ENCODE measurements at places on chromosomes 1 and 21.

GRCh38 chr1:201119206-201120197, 7.3 kb upstream of the CACNA1S start:
- peak; percentile 82 for DNase-seq

DNA sequence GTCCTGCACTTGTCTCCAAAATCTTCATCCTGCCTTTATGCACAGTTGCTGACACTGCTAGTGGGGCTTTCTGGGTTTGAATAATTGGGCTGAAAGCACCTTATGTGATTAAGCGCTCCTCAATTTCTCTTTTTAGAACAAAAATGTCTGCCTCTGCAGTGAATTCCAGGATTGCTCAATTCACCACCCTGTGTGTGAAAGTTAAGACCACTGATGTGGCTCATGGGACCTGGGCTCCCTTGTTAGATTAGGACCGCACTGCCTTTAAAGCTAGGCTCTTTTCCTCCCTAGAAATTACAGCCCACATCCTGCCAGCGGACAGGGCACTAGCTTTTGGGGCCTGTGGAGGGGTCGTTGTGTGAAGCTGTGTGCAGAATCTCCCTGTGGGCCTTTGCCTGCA, 18.8 kb downstream of the KIAA1614 start:
- no peak for DNase-seq

DNA sequence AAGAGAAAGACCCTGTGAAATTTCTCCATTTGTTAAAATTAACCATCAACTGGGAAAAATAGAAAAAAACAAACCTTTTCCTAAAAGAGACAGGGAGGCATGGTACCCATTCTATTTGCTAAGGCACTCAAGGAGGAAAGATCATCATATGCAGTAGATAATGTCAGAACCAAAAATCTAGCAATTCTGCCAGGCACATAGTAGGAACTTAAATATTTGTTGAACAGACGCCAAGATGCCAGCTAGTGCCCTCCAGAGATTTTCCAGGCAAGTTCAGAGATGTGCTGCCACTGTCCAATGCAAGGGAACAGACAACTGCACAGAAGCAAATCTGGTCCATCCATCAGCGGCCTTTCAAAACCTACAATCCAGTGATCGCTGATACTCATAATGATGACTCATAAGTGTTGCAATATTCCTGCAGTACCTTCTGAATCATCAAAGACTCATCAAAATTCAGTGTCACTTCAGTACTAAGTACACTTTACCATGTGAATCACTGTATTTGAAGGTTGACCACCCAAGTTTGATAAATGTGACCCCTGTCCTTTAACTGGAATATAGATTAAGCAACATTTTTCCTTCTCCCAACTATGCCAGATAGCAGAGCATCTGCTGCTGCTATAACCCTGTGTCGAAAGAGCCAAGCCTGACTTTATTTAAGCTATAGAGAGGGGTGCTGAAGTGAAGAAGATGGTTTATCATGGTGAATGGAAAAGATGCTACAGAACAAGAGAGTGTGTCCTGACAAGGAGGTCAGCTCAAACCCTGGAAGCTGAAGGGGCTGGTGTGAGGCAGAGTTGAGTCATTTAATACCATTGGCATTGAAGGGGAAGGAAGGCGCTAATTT, 99.1 kb downstream of the MT1HL1 start:
- peak; percentile 45 for DNase-seq

- DNase-seq = no peak
These were observed 399.2 kb downstream of the PTBP2 start for GRCh38 chr1:97120806-97121205.

GRCh38 chr1:31421371-31422040, 8.5 kb downstream of the SERINC2 start:
- DNase-seq = no peak

- DNase-seq = no peak
These were observed 40.3 kb upstream of the EDARADD start for GRCh38 chr1:236353813-236354212.

- DNase-seq = no peak
These were observed at the start of gene C1QA for GRCh38 chr1:22636353-22636752. C1QA (plus strand) TSS chr1:22636628; CDS start chr1:22637617, 989 bp downstream.

DNA sequence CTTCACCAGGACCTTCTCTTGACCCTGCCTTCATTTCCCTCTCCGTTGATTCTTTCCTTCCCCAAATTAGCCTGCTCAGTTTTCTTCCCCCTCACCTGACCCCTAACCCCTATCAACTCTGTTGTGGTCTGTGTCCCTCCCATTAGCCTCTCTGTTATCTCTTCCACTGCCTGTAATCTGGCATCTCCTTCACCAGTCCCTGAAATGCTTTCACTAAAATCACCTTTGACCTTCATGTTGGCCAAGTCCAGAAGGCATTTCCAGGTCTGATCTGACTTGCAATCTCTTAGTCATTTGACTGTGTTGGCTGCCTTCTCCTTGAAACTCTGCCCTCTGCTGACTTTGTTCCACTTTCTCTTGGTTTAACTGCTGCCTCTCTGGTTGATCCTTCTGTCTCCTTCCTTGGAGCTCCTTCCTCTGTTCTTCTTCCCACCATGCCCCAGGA, 28.2 kb downstream of the ATP8B2 start:
- peak; percentile 45 for DNase-seq

- DNase-seq = no peak
These were observed 36.1 kb upstream of the IVNS1ABP start for GRCh38 chr1:185353124-185353523.

DNA sequence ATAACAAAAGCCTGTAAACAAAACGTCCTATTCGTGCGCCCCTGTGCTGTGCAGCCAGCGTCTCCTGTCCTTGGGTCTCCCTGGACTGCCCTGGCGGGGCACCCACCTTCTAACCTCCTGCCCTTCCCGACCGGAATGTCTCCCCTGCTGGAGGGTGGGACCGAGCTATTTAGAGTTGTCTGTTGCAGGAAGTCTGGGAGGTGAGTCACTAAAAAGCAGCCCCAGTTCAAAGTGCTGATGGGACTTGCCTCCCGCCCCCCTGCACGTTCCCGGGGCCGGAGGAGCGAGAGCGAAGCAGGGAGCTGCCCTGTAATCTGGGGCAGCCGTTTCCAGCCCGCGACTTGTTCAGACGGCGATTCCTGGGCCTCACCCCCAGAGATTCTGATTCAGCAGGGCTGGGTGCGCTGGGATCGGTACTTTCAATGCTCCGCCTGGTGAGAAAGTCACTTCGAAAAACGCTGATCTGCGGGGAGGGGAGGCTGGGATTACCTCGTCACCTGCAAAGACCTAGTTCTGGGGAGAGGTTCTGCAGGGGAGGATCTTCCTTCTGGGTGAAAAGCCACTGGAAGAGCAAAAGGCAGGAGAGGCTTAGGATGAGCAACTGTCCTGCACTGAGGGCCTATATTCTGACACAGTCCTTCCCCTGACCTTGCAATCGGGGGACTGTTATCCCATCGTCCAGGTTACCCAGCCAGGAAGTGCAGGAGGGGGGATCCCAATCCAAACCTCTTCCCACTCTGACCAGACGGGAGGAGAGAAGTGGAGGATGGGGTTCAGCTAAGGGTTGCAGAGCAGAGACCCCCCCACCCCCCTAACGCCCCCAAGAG, 1.2 kb upstream of the DHRS3 start:
- peak; percentile 81 for DNase-seq

- no peak for DNase-seq
These were observed 251.4 kb downstream of the MATN1 start for GRCh38 chr1:30472009-30472408.

DNA sequence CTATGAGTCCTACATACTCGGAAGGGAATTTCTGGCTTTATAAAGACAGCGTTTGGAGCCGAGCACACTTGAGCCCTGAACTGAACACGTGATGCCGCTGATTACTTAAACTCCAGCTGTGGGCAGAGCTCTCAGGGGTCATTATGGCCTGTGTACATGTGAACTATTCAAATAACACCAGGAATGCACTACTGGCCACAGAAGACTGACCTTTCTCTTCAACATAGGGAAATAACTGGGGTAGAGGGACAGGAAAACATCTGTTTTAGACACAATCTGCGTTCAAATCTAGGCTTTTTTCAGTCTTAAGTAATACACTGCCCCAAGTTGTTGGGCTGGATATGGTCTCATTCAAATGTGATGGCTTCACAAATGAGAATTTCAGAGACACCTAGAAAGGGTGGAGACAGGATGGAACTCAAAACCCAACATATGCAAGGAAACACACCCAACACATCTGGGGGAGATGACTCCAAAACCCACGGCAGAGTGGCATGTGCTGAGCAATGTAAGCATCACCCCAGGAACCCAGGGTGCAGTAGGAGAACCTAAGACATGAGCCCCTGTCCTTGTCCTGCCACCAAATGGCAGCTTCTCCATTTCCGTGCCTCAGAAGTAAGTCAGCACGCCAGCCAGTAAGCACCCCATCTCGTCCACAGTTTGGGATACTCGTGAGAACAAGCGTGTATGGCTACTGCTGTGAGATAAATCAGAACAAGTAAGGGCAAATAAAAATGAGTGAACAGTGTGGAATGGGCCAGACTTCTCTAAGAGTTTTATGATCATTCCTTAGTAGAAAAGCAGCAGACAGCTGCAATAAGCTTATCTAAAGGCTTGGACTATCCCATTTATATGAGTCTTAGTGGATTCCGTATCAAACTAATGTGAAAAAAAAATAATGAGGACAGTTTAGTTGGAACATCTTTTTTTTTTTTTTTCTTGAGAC, 24.9 kb downstream of the NID1 start:
- DNase-seq = no peak

DNA sequence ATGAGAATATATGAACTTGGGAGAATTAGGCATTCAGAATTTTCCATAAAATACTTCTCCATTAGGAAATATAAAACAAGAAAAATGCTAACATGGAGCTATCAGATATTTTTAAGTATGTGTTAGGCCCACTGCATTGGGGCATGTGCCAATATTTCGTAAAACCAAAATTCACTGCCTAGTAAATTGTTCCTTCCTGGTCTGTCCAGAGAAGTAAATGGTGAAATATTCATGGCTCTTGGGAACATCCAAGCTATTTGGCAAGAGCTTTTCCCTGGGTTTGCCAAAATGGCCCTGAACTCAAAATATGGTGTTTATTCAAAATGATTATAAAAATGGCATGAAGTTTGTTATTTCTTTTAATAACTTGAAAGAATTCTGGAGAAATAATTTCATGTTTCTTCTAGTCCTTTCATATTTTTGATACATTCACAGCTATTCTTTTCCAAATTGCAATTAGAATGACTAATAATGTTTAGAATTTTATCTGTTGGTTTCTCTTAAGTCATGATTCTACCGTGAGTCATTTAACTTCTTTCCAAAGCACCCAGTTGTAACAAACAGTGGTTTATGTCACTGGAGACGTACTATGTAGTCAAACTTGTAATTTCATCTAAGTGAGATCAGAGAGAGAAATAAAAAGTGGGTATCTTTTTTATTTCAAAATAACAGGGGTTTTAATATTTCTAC, 25.7 kb upstream of the SLC19A2 start:
- no peak for DNase-seq

DNA sequence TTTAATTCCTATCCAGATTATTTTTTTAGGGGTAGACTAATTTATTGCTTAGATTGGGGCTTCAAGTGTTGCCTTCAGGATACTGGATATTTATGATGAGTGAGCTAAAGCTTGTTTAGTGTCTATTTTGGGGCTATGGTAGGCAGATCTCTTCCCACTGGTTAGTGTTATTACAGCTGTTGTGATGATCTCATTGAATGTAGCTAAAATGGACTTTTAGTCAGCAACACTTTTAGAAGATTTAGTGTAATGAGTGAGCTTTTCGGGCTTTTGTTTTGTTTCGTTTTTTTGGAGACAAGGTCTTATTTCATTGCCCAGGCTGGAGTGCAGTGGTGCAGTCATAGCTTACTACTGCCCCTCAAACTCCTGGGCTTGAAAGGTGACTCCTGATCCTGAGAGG, 14.2 kb downstream of the THRAP3 start:
- DNase-seq = no peak

- no peak for DNase-seq
These were observed 21.2 kb upstream of the TTLL7 start for GRCh38 chr1:84020151-84020550.

DNA sequence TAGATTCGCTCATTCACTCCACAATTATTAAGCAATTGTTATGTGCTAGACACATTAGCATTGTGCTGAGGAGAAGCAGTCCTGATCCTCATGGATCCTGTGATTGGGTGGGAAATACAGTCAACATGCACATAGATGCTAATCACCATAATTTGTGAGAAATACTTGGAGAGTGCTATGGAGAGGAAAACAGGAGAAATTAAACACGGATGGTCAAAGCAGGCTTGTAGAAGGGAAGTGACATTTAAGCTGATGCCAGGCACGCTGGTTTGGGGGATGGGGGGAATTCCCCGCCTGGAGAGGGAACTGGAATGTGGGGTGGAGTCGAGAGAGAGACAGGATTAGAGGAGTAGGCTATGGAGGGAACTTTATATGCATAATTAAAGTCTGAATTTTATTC, 52.2 kb upstream of the L1TD1 start:
- no peak for DNase-seq

DNA sequence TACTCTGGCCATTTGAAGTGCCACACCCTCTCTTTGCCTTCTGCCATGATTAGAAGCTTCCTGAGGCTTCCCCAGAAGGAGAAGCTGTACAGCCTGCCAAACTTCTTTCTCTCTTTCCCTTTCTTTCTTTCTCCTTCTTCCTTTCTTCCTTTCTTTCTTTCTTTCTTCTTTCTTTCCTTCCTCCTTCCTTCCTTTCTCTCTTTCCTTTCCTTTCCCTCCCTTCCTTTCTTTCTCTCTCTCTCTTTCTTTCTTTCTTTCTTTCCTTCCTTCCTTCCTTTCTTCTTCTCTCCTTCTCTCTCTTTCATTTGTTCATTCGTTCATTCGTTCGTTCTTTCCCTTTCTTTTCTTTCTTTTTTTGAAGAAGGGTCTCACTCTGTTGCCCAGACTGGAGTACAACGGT, 931.0 kb downstream of the TTLL7 start:
- no peak for DNase-seq

GRCh38 chr1:101392552-101392951, 155.7 kb downstream of the S1PR1 start:
- no peak for DNase-seq

DNA sequence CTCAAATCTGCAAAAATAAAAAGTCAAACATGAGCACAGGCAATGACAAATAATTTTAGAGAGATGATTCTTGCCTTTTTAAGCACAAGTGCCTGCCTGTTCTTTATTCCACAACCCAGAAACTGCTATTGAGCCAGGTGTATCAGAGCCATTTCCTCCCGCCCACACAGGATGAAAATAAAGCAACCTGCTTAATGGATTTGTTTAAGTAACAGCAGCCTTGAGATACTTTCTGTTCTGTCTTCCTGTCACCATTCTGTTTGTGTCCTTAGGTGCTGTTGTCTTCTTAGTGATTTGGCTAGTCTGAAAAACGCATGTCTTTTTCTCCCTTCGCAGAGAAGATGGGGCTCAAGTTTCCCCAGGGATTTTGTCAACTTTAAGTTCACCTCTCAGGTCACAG, 11.4 kb downstream of the RPE65 start:
- no peak for DNase-seq

DNA sequence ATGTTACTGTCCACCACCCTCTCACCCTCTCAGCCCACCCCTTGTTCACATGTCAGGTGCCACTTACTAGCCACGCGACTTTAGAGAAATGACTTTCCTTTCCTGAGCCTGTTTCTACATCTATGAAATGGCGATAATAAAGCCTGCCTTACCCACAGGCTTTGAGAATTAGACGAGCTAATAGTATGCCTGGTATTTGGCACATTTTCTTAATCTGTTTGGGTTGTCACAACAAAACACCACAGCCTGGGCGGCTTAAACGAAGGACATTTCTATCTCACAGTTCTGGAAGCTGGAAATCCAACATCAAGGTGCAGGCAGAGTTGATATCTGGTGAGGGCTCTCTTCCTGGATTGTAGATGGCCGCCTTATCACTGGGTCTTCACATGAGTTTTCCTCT, 273.9 kb upstream of the FMN2 start:
- no peak for DNase-seq

GRCh38 chr21:40647706-40648105, 199.3 kb downstream of the DSCAM start:
- DNase-seq = no peak

- no peak for DNase-seq
These were observed 8.5 kb upstream of the FYB2 start for GRCh38 chr1:56827711-56828110.

Data from H54 (cell line).